ENCODE measurements at places on chromosomes 1 and 21.

- H3K36me3 ChIP-seq: no peaks in the 10 kb centered on the region
- H3K27ac ChIP-seq: no peak overlapping the region
- H3K4me3 ChIP-seq: no peak overlapping the region
- H3K4me1 ChIP-seq: peaks cover 4% of the 10 kb centered on the region
Observed at GRCh38 chr21:25573409-25574206, 33.7 kb downstream of the MRPL39 start.

DNA sequence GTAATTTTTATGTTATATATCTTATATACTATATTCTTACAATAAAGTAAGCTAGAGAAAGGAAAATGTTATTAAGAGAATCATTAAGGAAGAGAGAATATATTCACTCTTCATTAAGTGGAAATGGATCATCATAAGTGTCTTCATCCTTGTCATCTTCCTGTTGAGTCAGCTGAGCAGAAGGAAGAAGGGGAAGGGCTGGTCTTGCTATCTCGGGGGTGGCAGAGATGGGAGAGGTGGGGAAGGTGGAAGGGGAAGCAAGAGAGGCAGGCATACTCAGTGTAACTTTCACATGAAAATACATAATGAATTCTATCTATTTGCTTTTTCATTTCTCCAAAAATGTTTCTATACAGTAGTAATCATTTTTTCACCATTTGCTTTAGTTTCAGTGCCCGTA is 5.1 kb downstream of the DNASE2B start:
- no peaks in the 10 kb centered on the region for H3K4me1 ChIP-seq
- H3K27me3 ChIP-seq: no peaks in the 10 kb centered on the region
- DNase-seq: no peak
- H3K27ac ChIP-seq: no peak overlapping the region

DNA sequence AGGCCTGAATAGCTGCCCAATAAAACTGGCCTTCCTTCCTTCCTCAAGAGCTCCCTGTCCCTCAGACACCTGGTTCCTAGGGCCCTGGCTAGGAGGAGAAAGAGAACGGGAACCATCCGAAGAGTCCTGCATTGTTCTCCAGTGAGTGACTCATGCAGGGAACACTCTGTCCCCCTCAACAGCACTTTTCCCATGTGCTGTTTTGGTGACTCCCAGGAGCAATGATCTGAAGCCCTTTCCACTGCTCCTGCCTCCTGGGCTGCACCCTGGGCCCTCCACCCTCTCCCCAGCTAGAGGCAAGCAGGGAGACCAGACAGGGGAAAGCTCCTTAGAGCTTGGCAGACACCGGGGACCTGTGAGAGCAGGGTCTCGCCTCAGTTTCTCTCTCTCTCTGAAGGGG is 18.9 kb downstream of the TNNT2 start:
- H3K36me3 ChIP-seq: no peaks in the 10 kb centered on the region
- no peak for DNase-seq
- H3K4me3 ChIP-seq: no peak overlapping the region
- H3K27me3 ChIP-seq: no peaks in the 10 kb centered on the region

GRCh38 chr1:233613252-233614172 is at the start of gene KCNK1:
Gene KCNK1, plus strand, starts transcription at chr1:233614106. Its CDS starts 66 bp downstream, at chr1:233614172.
- peaks cover 5% of the 10 kb centered on the region for H3K36me3 ChIP-seq
- peaks cover 8% of the 10 kb centered on the region for H3K4me1 ChIP-seq
- peak within 1 kb of the TSS; percentile 82 for H3K4me3 ChIP-seq
- H3K27ac ChIP-seq: peak within 1 kb of the TSS; percentile 73

GRCh38 chr1:113534875-113535274 is 144.6 kb downstream of the MAGI3 start:
- H3K4me1 ChIP-seq: peaks cover 2% of the 10 kb centered on the region
- H3K36me3 ChIP-seq: no peaks in the 10 kb centered on the region
- no peak overlapping the region for H3K27ac ChIP-seq
- H3K4me3 ChIP-seq: no peak overlapping the region
- no peak for DNase-seq
- no peaks in the 10 kb centered on the region for H3K27me3 ChIP-seq

DNA sequence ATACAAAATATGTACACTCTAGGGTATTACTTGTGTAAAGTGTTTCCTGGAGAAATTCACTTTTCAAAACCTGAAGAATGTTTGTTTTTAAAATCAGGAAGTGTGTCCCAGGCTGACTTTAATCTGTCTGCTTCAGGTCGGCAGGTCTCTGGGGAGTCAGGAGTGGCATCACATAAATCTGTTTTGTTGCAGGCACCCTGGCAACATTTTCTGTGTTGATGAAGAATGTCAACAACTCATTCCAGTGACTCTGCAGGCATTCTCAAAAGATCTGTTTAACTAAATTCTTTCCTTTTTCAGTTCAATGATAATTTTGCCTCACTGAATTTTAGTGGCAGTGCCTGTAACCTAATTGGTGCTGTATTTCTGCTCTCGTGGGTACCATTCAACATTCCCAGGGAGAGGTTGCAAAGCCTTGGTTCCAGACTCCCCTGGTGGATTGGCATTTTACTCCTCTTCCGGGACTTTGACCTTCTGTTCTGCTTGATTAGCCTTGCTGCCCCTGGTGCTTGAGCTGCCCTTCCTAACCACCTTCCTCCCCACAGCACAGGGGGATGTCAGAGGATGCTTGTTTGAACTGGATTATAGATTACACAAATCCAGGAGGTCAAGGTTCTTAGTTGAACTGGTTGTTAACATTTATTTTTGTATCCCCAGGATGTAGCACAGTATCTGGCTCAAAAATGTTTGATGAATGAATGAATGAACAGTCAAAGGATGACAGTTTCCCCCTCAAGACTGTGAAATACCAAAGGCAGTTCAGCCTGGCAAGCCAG is 55.4 kb upstream of the LPGAT1 start:
- no peak overlapping the region for H3K27ac ChIP-seq
- peak; percentile 70 for DNase-seq
- no peaks in the 10 kb centered on the region for H3K27me3 ChIP-seq

DNA sequence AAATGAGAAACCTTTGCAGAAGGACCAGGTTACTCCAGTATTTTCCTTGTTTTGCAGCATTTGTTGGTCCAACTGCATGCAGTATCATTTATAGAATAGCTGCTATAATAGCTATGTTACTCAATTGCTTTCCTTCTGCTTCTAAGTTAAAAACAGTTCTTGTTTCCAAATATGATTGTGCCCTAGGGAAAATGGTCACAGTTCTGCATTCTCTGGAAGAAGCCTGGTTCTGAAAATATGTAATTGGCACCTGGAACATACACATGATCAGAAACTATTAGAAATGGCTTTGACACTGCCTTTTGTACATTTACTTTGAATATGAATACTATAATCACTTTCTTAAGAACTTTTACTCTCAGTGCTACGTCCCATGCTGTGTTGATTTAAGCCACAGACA is 33.6 kb downstream of the HENMT1 start:
- no peak overlapping the region for H3K4me3 ChIP-seq
- no peaks in the 10 kb centered on the region for H3K36me3 ChIP-seq
- no peaks in the 10 kb centered on the region for H3K4me1 ChIP-seq
- H3K27ac ChIP-seq: no peak overlapping the region
- H3K27me3 ChIP-seq: no peaks in the 10 kb centered on the region

DNA sequence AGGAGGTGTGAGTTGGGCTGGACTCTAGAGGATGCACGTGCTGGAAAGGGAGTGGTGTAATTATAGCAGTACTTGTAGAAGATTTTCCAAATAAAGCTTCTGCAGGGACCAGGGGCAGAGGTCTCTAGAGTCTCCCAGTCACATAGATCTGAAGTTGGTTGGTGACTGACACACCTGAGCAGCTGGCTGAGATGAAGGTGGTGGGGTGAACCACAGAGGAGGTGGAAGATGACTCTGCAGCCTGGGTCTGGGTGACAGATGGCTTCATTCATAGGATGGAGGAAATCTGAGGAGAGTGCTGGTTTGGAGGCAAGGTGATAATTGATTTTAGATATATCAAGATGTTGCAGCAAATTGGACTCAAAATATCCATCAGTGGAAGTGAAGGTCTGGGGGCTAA is 178.9 kb upstream of the IVNS1ABP start:
- H3K4me1 ChIP-seq: no peaks in the 10 kb centered on the region
- no peak overlapping the region for H3K27ac ChIP-seq
- no peaks in the 10 kb centered on the region for H3K36me3 ChIP-seq

GRCh38 chr1:155507945-155508344 is 54.7 kb downstream of the ASH1L start:
- no peak overlapping the region for H3K4me3 ChIP-seq
- no peak overlapping the region for H3K27ac ChIP-seq
- peaks cover 11% of the 10 kb centered on the region for H3K36me3 ChIP-seq
- no peaks in the 10 kb centered on the region for H3K27me3 ChIP-seq
- H3K4me1 ChIP-seq: no peaks in the 10 kb centered on the region
- DNase-seq: no peak

All from trophoblast cell (in vitro differentiated cells and primary cell).